Activated CD4-positive, CD25-positive, alpha-beta regulatory T cell (primary cell): ENCODE measurements at places on chromosomes 1 and 21.

DNA sequence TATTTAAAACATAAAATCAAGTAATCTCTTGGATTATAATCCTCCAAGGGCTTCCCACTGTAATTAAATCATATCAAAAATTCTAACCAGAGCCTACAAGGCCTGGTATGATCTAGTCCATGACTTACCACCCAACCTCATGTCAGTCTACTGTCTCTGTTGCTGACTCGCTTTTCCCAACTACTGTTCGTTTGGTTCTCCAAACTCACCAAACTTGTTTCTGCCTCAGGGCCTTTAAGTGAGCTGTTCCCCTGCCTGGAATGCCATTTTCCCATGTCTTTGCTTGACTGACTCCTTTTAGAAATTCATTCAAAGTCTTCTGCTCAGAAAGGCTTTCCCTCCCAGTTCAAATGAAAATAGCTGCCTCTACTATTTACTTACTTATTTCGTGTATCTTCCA lies 95.9 kb downstream of the ZC3H11B start:
- no peak for DNase-seq

DNA sequence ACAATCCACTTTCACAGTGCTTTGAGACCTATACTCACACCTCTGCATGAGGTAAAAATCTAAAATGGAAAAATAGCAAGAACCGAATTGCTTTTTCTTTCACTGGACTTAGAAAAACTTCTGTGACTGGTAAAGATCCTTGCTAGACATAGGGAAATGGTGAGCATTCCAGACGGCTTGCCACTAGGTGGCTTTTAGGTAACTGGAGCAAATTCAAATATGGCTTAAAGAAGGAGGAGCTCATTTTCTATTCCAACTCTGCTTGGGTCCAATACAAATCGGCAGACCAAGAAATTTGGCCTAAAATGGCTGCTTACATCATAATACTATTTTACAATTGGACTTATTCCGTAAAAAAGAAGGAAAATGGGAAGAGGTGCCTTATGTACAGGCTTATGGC lies 977.9 kb downstream of the ADGRL2 start:
- no peak for DNase-seq

- DNase-seq: no peak
Measured at GRCh38 chr1:205652984-205653383, 21.2 kb upstream of the ELK4 start.

DNA sequence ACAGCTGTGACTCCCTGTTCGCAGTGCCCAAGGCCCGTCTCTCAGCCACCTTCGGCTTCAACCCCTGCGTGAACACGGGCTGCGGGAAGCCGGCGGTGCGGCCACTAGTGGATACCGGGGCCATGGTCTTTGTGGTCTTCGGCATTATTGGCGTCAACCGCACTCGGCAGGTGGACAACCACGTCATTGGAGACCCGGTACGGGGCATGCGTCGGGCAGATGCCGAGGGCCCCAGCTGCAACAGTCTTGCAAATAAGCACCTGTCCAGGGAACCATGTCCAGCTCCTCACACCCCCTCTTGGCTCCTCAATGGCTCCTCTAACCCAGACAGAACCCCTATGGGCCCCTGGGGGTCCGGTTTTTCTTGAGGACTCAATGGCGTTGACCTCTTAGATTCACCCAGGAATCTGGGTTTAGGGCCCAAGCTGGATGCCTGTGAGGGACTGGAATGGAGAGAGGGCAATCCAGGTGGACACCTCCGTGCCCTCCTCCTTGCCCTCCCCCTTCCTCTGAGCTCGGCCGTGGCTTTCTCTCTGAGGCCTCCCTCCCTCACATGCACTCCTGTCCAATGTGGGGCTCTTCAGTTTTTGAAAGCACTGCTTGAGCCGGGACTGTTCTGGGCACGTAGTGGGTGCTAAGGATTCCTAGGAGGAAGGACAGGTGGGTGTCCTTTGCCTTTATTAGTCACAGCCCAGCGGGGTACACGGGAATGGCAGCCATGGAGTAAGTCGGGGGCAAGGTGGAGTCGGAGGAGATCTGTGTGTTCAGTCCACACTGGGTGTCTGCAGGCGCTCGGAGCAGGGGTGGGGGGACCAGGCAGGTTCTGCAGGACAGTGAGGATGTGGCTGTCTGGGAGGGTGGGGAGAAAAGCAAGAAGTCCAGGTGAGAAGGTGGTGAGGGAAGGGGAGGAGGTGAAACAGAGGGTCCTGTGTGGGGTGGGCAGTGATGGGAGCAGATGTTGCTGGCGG lies 51.1 kb downstream of the DISP3 start:
- DNase-seq: no peak

GRCh38 chr21:45361033-45361997 lies 43.6 kb upstream of the COL18A1 start:
- no peak for DNase-seq

DNA sequence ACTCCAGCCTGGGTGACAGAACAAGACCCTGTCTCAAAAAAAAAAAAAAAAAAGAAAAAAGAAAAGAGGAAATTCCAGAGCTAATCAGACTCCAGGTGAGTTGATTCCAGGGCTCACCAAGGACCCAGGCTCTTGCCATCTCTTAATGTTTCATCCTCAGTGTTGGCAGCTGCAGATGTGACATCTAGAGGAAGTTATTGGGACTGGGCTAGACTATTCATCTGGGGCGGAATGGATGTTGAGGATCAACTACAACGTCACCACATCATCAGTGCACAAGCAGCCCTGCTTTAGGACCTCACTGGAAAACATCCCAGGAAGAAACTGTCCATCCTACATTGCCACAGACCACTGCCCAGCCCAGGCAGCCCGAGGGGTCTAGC lies 28.6 kb upstream of the PARP1 start:
- no peak for DNase-seq
